AG09319 (cell line): ENCODE measurements at places on chromosomes 2 and 18.

GRCh38 chr18:78082816-78083215 lies 833.2 kb downstream of the GALR1 start:
- no peak for DNase-seq

GRCh38 chr2:190532581-190532980 lies 1.9 kb downstream of the NEMP2 start:
- DNase-seq, result no peak

GRCh38 chr2:45178854-45179253 lies 169.6 kb upstream of the SIX2 start:
- no peak for DNase-seq

DNA sequence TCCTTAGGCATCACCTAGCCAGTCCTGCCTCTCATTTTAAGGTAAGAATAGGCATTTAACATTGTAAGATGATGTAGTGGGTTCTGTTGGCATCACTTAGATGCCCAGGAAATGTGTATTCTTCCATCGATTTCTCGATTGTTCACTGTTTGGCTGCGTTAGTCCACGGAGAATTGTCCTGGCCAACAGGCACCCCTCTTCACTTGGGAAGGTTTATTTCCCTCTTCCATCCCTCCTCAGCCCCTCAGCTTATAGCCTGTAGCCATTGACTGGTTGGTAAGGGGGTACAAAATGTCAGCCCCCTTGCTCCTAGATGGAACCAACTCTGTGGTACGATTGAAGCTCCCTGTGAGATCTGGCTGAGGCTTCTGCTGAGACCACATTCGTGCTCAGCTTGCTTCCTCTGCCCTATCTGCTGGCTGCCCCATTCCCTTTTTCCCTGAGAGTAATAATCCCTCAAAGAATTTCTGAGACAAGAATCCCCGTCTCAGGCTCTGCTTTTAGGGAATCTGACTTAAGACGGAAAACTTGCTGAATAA lies 43.4 kb downstream of the PLEKHA3 start:
- DNase-seq, result no peak

DNA sequence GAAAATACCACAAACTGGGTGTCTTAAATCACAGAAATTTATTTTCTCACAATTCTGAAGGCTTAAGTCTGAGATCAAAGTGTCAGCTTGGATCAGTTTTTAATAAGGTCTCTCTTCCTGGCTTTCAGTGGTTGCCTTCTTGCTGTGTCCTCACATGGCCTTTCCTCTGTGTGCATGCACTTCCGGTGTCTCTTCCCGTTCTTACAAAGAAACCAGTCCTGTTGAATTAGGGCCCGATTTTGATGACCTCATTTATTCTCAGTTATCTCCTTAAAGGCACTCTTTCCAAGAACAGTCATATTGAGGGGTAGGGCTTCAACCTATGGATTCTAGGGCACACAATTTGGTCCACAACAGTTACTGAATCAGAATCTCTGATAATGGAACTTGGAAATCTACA lies 5.4 kb upstream of the XIRP2 start:
- DNase-seq, result no peak

DNA sequence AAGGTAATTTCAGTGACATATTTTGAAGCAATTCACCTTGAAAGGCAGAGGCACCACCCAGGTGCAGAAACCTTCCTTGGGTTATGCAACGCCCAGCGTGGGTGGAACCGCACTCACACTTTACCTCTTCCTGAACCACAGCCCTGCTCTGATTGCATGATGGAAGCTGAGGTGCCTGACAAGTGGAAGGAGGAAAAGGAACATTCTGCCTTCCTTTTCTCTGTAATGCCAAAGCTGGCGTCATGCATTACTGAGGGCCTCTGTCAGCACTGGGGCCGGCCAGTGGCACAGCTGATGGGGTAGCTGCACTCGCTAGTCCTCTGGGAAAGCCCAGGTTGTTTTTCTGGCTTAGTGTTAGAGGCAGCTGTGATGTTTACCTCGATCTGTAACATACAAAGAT lies 266.5 kb downstream of the NEDD4L start:
- DNase-seq, result no peak

- DNase-seq, result peak; percentile 18
Observed at GRCh38 chr2:168851674-168852320, 38.4 kb downstream of the SPC25 start.

DNA sequence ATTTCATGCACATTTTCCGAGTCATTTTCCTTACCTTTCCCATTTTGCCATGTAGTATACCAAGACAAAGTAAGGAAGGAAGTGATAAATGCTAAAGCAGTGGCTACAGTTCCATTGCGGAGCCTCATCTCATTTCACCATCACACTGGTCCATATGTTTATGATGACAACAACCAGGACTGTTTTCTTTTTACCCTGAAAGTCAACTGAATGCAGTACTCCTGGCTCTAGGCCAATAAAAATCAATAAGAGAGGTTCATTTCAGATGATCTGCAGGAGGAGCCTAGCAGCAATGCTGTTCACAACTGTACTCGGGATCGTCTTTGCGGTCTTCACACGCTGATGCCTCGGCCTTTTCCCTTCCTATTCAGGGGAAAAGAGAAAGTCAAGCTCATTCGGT lies 4.7 kb downstream of the MGAT4A start:
- no peak for DNase-seq

GRCh38 chr18:11883153-11883552 lies 25.0 kb downstream of the MPPE1 start:
- no peak for DNase-seq

GRCh38 chr2:69499242-69499641 lies 62.0 kb upstream of the NFU1 start:
- no peak for DNase-seq

GRCh38 chr2:42077343-42077742 lies 29.5 kb downstream of the PKDCC start:
- no peak for DNase-seq

GRCh38 chr18:77851802-77852201 lies 602.2 kb downstream of the GALR1 start:
- DNase-seq, result no peak

DNA sequence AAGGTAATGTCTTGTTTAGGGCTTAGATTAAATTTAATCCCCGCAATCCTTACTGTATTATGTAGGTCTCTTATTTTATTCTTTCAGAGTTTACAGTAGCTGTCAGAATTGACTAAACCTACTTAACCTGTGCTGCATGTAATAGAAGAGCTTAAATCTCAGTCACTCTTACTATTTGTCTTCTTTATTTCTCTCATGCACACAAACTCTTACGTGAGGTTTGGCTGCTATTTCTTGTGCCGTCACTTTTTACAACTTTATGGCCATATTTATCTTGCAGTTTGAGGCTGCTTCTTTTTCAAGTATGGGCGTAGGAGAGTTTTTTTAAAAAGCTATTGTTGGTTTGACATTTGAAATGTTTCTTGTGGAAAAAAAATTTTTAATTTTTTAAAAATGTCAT lies 12.0 kb downstream of the DNAJC10 start:
- no peak for DNase-seq

DNA sequence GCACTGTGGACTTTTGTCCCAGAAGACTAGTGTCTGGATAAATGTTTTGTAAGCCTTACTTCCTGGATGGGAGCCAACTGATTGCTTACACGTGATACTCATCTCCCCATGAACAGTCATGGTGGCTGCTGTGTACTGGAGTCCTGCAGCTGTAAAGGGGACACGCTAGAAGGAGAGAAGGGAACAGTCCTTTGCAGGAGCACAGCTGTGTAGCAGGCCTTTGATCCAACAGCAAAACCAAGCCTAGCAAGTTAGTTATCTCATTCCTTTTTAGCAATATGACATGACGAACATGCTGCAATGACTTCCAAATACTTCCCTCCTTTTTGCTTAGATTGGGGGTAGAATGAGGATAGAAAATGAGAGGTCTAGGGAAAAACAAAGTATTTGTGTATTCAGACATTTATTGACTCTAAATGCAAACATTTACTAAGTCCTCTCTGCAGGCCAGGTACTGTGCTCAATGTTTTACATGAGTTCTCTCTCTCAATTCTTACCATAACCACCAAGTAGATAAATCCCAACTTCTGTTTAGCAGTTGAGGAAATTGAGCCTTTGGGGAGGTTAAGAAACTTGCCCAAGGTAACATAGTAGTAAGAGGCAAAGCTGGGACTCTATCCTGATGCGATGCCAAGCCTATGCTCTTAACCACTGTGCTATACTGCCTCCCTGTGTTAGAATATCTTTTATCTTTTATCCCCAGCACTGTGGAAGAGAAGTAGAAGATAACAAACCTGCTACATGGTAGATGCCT lies 55.4 kb upstream of the CD28 start:
- no peak for DNase-seq

DNA sequence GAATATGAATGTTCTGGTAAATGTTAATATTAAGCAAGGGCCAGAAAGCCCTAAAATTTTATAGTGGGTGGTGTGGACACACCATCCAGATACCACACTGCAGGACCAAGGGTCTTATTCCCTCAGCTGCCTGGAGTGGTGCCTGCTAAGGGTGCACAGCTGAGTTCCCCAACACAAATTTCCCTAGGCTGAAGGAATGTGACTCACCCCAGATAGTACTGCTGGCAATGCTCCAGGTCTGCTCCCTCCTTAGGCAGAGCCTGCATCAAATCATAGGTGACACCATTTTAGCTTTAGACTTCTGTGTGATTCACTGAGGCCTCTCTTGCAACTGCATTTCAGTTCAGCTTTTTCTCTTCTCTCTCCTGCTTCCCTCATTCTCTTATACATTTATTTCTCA lies 321.1 kb downstream of the SATB2 start:
- DNase-seq, result no peak

DNA sequence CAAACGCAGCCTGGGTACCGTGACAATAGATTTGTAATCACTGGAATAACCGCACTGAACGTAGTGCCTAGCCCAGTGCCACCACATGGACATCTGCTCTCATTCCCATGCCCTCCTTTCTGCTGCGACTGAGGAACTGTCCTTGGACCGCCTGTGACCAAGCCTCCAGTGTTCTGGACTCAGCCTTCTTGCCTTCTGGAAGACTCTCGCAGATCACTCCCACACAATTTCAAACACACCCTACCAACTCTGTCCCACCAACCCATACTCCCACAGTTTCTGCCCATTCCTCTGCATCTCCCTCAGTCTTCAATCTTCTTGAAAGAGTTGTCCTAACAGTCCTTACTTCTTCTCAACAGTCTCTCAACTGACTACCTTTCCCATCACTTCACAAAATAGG lies 2.1 kb downstream of the RNF149 start:
- DNase-seq, result no peak

DNA sequence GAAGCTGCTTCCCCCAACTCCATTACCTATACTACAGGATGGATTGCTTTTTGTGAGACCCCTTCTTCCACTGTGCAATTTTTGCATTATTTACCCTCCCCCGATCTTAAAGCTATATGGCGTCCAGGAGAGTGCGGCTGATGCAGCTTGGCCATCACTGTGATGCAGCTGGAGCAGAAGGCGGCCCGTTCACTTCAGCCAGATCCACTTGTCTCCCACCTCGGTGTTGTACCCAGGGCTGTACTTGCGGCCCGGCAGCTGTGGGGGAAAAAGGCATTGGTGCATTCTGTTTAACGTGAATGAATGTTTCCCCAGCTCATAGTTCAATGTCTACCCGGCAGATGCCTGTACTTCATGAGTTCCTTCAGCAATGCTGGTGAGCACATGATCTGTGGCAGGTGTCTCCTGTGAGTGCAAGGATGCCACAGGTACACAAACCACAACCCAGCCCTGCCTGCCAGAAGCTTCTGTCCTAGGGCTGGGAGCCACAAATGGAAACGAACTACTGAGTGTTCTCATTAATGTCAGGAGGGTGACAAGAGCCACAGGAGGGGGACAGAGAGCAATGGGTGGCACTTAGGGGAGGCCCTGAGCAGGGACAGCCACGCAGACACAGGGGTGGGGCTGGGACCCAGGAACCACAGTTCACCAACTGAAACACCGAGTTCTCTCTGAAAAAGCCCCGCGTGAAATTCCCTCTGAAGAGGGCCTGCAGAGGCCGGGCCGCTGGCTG lies 64.0 kb downstream of the NDUFA10 start:
- no peak for DNase-seq

GRCh38 chr2:151297882-151298281 lies 8.4 kb upstream of the NMI start:
- no peak for DNase-seq

- no peak for DNase-seq
Observed at GRCh38 chr2:26356111-26356510, 9.5 kb upstream of the ADGRF3 start.

- no peak for DNase-seq
Observed at GRCh38 chr18:78622907-78623541, 356.6 kb upstream of the SALL3 start.

DNA sequence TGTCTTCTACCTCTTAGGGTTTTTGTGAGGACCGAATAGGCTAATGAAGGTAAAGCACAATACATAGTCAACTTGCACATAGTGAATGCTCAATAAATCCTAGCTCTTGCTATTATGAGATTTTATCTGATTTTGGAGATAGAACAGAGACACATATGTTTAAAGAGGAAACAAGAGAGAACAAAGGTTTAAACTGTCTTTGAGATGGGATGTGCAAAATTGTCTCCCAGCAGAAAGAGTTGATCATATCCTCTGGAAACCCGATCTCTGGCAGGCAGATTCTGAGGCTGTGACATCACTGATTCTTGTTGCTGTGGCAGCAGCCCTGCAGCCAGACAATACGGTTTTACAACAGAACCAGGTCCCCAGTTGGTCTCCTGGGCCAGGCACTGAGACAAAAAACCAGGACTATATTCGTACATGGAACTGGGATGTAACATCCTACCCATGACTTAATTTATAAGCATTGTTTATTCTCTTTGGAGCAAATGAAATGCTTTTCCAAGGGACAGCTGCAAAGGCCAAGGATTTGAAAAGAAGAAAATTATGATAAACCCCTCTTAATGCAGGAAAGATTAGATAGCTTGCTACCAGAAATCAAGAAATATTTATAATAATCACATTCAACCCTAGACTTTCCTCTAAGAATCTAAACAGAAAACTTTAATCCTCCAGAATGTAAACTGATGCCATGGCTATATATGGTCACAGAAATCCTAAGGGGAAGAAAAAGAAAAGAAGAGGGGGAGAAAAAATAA lies 80.2 kb downstream of the SLC8A1 start:
- peak; percentile 53 for DNase-seq

- no peak for DNase-seq
Observed at GRCh38 chr2:235596272-235596671, 102.4 kb downstream of the AGAP1 start.

GRCh38 chr2:121336528-121337294 lies 51.7 kb upstream of the TFCP2L1 start:
- no peak for DNase-seq

- DNase-seq, result no peak
Observed at GRCh38 chr2:180416627-180417026, 409.5 kb upstream of the CWC22 start.

DNA sequence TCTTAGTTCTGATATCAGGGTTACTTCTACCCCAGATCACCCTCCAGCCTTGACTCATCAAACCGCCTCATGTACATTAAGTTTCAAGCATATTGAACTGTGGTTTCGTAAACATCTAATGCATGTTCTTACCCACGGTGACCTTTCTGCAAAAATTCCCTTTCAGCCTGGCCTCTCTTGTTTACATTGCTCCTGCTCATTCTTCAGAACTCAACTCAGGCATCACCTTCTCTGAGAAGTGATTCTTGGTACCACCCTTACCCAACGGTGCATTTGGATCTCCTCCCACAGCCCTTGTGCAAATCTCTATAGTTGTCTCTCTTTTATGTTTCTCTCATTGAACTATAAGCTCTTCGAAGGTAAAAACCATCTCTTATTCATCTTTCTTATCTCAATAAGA lies 503.1 kb upstream of the PKDCC start:
- no peak for DNase-seq

- no peak for DNase-seq
Observed at GRCh38 chr2:42254186-42254895, 85.2 kb downstream of the EML4 start.
